ENCODE measurements at places on chromosomes 12 and 14. TPM values are rescaled to one million over a fixed set of nuclear protein-coding genes. Genes with fewer than 3 reads are reported as not detected.

The SLC22A17 gene
- total RNA-seq: 4.8 TPM

The RFLNA gene
- total RNA-seq: not detected

DNA sequence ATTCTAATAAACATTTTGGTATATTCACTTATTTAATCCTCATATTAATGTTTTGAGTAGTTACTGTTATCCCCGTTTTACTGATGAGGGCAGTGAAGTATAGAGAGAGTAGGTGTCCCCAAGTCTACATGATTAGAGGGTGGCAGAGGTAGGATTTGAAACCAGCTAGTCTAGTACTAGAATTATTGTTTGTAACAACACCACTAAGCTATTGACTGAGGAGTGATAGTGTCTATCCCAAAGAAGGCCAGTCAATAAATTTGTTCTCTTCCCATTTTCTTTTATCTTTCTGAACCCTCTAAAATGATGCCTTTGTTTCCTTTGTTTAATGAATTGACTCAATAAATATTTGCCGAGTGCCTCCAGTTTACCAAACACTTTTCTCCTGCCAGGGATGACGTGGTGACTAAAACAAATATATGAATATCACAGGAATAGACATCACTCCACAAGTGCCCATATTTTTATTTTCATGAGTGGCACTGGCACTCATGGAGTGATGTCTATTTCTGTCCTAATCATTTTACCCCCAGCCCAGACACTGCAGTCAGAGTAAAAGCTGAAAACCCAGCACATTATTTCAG lies 247.5 kb downstream of the SLC16A7 start:
- peaks cover 12% of the 10 kb centered on the region for H3K27me3 ChIP-seq
- DNase-seq: no peak
- H3K36me3 ChIP-seq: no peaks in the 10 kb centered on the region
- H3K27ac ChIP-seq: no peak overlapping the region
- H3K4me1 ChIP-seq: no peaks in the 10 kb centered on the region
- H3K4me3 ChIP-seq: no peak overlapping the region

DNA sequence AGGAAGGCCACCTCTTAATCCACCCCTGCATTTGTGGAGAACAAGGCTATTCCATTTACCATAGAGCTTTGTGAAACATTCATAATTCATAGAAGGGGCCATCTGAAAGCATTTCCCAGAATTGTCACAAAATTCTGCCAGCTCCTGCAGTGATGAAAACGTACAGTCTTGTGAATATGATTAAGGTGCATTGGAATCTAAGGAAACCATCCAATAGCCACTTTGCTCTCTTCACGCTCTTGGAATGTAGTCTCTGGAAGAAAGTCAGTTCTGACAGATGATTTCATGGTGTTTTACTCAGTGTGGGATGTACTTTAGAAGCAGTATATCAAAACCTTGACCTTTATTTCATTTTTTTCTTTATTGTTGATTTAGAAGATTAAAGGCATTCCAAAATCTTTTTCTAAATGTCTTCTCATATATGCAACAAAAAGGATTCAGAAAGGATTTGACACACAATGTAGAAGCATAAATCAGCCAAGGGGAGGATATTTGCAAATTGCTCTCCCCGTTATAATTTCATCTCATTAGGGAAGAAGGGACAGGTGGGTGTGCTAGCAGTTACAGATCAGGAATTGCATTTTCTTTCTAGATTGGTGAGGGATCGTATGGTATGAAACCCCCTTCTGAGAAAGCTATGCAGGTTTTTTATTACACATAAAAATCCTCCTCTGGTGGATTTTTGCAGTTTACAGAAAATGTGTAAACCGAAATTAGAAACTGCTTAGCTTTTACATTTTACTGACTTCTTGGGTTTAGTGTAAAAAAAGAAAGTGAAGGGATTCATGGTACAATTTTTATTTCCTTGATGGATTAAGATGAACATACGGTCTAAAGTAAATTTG lies 390.2 kb downstream of the LRIG3 start:
- no peaks in the 10 kb centered on the region for H3K27me3 ChIP-seq
- H3K36me3 ChIP-seq: no peaks in the 10 kb centered on the region
- no peaks in the 10 kb centered on the region for H3K4me1 ChIP-seq
- no peak for DNase-seq
- no peak overlapping the region for H3K4me3 ChIP-seq
- no peak overlapping the region for H3K27ac ChIP-seq

The CEP128 gene
- total RNA-seq: 19.4 TPM

The KCNC2 gene
- total RNA-seq: not detected

DNA sequence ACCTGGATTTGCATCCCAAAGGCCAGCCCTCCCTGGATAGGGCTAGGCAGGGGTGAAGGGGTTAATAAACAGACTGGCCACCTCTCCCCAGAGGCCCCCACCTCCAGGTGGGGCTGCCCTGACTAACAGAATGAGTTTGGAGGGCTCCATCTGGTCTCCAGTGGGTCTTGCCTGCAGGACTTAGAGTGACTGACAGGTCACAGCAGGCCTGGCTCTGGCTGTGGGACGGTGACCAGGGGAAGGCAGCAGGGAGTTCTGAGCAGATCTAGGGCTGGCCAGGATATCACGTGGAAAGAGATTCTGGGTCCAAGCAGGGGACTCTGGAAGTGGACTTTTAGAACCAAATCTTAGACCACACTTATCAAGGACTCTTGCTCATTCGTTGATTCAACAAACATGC lies 40.9 kb upstream of the LHX5 start:
- H3K4me3 ChIP-seq: no peak overlapping the region
- peaks cover 3% of the 10 kb centered on the region for H3K4me1 ChIP-seq
- H3K36me3 ChIP-seq: no peaks in the 10 kb centered on the region
- no peak for DNase-seq

The PTGER2 gene
- 12.9 TPM for total RNA-seq

GRCh38 chr12:195156-195555 lies 18.8 kb downstream of the SLC6A12 start:
- no peaks in the 10 kb centered on the region for H3K4me1 ChIP-seq
- no peak overlapping the region for H3K27ac ChIP-seq
- no peaks in the 10 kb centered on the region for H3K36me3 ChIP-seq
- no peak for DNase-seq
- no peak overlapping the region for H3K4me3 ChIP-seq

The SERPINA9 gene
- not detected for total RNA-seq

GRCh38 chr14:73713206-73713802 lies 880 bp downstream of the PNMA1 start:
- peak overlapping the region; percentile 93 for H3K27ac ChIP-seq
- no peak for DNase-seq
- peaks cover 21% of the 10 kb centered on the region for H3K36me3 ChIP-seq

DNA sequence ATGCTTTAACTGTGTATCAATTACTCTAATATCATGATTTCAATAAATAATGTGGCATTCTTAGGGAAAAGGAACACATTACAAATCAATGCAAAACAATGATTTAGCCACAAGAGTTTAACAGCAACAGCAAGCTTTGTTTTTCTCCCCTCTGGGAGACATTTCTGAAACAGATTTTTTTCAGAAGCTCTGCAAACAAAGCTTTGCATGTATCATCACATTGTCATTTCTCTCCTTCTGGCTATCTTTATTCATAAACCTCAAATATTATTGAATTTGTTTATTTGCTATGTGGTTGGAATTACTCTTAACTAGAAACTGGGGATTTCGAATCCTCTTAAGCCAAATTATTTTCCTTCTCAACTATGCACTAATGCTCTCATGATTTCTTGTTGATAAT lies 278.4 kb upstream of the ATXN7L3B start:
- H3K4me3 ChIP-seq: no peak overlapping the region
- no peaks in the 10 kb centered on the region for H3K27me3 ChIP-seq
- H3K27ac ChIP-seq: no peak overlapping the region

The OLR1 gene
- not detected for total RNA-seq

DNA sequence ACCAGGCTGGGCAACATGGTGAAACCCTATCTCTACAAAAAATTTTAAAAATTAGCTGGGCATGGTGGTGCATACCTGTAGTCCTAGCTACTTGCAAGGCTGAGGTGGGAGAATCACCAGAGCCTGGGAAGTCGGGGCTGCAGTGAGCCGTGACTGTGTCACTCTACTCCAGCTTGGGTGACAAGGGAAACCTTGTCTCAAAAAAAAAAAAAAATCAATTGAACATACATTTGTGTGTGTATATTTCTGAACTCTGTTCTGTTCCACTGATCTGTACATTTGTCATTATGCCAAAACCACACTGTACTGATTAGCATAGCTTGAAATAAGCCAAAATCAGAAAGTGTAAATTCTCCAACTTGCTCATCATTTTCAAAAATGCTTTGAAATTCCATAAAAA lies 254.6 kb downstream of the SOX5 start:
- no peak for DNase-seq
- H3K36me3 ChIP-seq: no peaks in the 10 kb centered on the region
- H3K27me3 ChIP-seq: no peaks in the 10 kb centered on the region
- no peak overlapping the region for H3K4me3 ChIP-seq

DNA sequence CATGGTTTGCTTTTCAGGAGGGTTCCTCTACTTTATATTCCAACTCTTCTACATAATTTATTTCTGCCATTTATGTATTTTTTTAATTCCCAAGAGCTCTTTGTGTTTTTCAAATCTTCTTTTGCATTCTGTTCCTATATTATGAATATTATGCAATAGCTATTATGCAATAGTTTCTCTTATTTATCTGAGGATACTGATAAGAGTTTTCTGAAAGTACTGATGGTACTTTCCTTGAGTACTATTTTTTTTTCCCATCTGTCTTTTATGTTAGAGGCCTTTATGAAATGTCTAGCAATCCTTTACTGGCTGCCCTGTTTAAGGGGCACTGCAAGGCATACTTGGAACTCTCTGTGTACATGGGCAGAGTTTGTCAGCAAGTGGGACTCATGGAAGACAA lies 93.4 kb downstream of the SLC41A2 start:
- peaks cover 4% of the 10 kb centered on the region for H3K4me1 ChIP-seq
- no peak overlapping the region for H3K27ac ChIP-seq
- DNase-seq: no peak

All from activated CD4-positive, alpha-beta memory T cell treated with anti-CD3 and anti-CD28 coated beads for 36 hours (primary cell).